ENCODE measurements at places on chromosomes 3 and 15.

GRCh38 chr3:59809710-59810444 is 760.1 kb upstream of the CFAP20DC start:
- DNase-seq, result peak; percentile 59

DNA sequence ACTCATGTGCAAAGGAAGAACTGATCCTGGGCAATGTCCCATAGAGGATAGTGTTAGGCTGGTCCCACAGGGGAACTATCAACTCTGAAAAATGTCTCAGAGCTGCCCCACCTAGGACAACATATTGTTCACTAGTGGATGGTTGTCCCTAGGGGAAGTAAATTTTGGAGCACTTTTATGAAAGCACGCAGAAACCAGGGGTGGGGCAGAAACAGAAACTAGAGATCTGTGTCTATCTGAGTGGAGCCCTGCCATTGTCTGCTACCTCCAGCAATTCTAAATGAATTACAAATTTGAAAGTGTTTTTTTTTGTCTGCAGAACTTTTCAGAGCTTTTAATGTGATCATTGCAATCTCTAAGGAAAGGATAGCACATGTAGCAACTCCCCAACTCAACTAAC is 357.1 kb upstream of the PROK2 start:
- no peak for DNase-seq

- no peak for DNase-seq
These were observed 189.2 kb downstream of the LPP start for GRCh38 chr3:188342991-188343732.

DNA sequence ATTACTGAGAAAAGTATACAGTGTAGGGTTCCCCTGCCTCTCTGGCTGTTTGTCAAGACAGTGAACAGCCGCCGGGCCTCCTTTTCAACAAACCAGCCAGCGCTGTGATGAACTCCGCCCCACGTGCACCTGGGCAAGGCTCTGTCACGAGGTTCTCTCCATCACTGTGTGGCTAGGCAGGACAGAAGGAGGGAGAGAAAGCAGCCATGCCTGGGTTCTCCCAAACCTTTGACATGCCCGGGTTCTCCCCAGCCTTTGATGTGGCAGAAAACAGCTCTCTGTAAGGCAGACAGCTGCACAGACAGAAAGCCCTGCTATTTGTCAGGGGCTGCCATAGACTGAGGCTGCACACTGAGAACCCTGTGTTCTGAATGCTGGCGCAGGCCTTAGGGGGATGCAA is 101.4 kb upstream of the TRPM1 start:
- no peak for DNase-seq

- DNase-seq, result no peak
These were observed 132.7 kb upstream of the TPRG1 start for GRCh38 chr3:189038773-189039745.
